ENCODE measurements at places on chromosomes 7 and 10.

- no peak for DNase-seq
Observed at GRCh38 chr10:90751107-90751997, 106.5 kb downstream of the HTR7 start.

- DNase-seq, result peak; percentile 92
Observed at GRCh38 chr10:102796407-102797176, 40.6 kb downstream of the CYP17A1 start.

DNA sequence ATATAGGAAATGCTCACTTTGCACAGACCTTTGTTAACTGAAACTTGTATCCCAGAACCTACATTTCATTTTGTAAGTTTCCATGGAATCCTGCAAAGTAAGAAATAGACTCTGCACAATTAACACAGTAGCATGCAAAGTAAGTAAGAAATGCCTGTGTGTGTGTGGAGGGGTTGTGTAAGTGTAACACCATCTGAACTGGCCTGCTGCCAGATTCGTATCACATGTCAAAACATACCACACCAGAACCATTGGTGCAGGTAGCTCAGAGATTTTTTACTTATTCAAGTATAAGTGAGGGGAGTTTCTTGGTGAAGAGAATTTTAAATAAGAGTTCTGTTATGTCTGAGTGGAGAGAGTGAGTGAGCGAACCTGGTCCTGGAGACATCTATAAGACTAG is 17.9 kb upstream of the DDX21 start:
- DNase-seq, result no peak

- no peak for DNase-seq
Observed at GRCh38 chr7:129615018-129615417, 3.5 kb downstream of the NRF1 start.

- no peak for DNase-seq
Observed at GRCh38 chr10:112769611-112770370, 180.3 kb upstream of the TCF7L2 start.

DNA sequence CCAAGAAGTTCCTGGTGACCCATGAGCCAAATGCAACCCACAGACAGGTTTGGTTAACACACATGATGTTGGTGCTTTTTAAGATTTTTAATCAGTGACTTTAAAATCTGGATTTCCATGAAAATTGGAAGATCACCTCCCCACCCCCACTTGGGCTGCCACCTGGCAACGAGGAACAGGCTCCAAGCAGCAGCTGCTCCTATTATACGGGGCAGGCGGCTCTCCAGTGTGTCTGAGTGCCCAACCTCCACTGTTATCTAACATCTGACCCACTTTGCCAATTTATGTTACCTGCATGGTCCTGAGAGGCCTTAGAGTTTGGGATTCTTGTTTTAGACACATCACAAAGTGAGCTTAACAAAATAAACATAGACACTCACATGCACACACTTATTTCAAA is 56.4 kb downstream of the SGMS1 start:
- no peak for DNase-seq

DNA sequence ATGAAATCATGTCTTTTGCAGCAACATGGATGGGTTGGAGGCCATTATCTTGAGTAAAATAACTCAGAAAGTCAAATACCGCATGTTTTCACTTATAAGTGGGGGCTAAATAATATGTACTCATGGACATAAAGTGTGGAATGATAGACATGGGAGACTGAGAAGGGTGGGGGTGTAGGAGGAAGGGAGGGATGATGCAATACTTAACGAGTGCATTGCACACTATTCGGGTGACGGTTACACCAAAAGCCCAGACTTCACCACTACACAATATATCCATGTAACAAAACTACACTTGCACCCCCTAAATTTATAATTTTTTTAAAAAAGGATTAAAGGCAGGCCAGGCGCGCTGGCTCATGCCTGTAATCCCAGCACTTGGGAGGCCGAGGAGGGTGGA is 13.6 kb downstream of the LGI1 start:
- no peak for DNase-seq

GRCh38 chr7:80187279-80187678 is 52.6 kb downstream of the GNAI1 start:
- DNase-seq, result no peak

Measured in right hindlimb (tissue), 1 donor.